ENCODE measurements at places on chromosomes 2 and 18.

DNA sequence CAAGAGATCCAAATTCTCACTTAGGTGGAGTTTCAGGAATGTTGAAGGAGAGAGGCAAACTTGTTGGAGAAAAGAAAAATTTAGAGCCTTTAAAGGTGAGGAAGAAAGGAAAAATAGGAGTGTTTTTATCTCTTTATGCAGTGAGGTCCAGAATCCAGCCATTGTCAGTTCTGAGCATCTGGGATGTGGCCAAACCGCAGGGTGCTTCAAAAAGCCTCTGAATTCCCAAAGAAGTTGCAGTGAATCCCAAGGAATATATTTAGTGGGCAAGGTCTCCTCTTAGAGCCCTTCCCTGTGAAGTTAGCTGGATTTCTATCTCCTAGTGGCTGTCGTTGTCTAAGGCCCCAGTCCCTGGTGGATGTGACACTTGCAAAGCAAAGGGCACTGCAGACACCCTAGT lies 51.2 kb downstream of the MTCL1 start:
- DNase-seq: no peak

GRCh38 chr2:137009953-137010352 lies 244.6 kb downstream of the THSD7B start:
- DNase-seq: no peak

- no peak for DNase-seq
Measured at GRCh38 chr2:239395524-239395923, 5.3 kb downstream of the HDAC4 start.

GRCh38 chr2:4668381-4668780 lies 965.0 kb downstream of the DCDC2C start:
- no peak for DNase-seq

DNA sequence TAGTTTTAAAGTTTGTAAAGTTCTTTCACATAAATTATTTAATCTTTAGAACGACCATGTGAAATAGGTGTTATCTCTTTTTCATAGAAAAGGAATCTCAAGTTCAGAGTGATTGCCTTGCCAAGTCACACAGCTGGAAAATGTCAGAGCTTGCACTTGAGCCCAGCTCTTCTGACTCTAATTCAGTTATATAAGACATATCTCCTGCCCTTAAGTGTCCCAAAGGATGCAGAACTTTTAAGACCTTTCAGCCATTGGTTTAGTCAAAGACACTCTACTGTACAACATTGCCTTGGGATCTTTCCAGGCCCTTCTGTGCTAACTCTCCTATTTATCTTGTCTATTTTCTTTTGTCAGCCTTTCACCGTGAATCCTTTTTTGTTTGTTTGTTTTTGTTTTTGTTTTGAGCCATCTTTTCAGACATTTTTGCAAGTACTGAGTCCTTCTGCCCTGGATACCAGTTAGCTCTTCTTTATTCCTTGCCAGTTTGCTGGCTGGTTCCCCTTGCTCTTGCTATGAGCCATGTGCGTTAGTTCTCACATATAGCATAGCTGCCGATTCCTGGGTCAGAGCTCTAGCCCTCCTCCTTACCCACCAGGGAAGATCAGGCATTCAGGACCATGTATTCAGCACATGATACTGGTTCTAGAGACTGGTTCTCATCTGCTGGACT lies 160.0 kb upstream of the MYO3B start:
- no peak for DNase-seq

All from stimulated activated CD8-positive, alpha-beta memory T cell treated with anti-CD3 and anti-CD28 coated beads, Interleukin-7, amount 100 ng/mL, for 24 hours (primary cell).